D341Med (cell line): ENCODE measurements at places on chromosomes 7 and 10.

GRCh38 chr7:122674502-122674901 is 24.4 kb downstream of the RNF133 start:
- no peak for DNase-seq

DNA sequence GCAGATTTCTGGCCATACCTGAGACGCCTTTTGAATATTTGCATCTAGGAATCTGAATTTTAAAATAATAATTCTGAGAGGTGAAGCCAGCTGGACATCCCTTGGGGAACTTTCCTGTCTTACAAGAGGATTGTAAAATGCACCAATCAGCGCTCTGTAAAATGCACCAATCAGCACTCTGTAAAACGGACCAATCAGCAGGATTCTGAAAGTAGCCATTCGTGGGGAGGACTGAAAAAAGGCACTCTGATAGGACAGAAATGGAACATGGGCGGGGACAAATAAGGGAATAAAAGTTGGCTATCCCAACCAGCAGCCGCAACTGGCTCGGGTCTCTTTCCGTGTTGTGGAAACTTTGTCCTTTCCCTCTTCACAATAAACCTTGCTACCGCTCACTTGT is 9.9 kb downstream of the PPIF start:
- no peak for DNase-seq

DNA sequence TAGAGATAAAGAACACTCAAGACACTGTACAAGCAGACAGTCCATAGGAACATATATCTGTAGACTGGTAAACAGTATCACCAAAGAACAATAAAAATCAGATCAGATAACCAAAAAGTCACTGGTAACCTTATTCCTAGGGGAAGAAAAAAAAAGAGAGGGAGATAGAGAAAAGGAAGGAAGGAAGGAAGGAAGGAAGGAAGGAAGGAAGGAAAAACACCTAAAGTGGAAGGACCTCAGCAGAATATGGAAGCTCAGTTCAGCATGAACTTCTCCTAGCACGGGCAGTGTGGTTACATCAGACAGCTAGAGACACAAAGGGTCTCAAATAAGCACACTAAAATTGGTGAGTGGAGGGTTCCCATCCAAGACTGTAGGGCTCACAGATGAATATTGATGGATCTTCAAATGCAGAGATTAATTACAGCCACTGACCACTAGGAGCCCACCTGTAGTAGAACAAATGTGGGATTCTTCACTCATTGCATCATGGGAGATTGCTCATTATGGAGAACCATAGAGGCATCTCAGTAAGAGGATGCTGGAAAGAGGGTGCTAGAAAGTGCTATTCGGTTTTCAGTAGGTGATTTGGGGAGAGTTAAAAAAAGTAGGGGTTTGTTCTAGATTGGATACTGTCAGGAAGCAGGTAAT is 293.4 kb upstream of the C7orf33 start:
- DNase-seq, result no peak

DNA sequence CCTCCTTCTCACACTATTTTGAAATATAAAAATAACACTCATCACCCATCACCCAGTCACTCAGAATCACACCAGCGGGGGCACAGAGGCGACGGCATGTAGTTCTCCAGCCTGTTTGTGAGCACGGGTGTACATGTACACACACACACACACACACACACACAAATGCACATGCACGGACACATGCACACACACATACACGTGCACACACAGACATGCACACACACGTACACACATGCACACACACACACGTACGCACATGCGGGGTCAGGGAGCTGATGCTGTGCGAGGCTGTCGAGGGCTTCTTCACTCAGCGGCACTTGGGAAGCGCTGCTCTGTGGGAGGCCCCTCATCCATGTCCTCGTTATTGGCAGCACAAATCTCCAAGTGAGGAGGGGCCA is 178.8 kb downstream of the ELFN1 start:
- no peak for DNase-seq

- DNase-seq, result no peak
Measured at GRCh38 chr7:110309941-110310340, 781.0 kb upstream of the LRRN3 start.

GRCh38 chr7:95180-95862 is 97.0 kb upstream of the FAM20C start:
- DNase-seq, result no peak

GRCh38 chr10:91335147-91335546 is 75.0 kb upstream of the HECTD2 start:
- no peak for DNase-seq

DNA sequence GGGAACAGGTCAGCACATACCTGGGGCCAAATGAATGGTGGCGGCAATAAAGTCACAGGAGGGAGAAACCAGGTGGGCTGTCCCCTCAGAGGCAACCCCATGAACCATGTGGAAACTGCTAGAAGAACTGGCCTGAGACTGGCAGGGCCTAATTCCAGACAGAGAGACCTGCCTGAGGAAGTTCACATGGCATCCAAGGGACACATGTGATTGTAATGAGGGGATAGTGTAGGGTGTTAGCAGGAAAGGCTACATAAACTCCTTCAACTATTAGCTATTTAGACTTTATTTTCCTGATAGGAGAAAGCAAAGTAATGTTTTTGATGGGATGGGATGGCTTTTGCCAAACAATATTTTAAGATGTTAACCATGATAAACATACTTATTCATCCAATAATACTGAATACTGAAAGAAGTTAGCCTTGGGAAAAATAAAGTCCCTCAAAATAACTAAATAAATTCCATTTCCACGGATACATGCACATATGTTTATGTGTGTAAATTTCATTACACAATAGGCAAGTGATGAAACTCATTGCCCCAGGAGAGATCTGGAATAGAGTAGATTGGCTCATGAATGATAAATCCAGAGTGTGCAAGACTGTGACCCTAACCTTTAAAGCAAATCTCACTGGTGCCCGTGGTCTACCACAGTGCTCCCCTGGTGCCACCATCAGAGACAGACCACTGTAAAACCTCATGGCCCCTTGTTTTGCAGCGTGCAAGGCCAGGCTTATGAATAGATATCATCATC is 137.0 kb downstream of the NRF1 start:
- DNase-seq, result no peak

GRCh38 chr10:99895867-99896266 is 113.4 kb downstream of the ABCC2 start:
- no peak for DNase-seq

- no peak for DNase-seq
Measured at GRCh38 chr10:18293536-18294510, 153.6 kb downstream of the CACNB2 start.

DNA sequence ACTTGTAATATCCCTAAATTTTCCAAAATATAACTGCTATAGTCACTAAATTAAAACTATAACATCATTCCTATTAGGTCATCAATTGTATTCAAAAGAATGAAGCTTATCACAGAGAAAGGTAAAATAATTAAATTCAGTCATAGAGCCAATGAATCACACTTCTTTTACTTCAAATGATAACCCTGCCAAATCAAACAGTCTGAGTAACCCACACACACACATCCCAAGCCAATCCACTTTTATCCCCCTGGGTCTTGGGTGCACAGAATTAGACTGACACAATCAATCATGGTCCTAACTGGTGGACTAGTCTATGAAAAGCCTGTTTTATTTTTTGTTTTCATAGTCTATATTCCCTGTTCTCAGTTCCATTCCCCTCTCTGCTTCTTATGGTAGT is 25.6 kb downstream of the CTNNA3 start:
- DNase-seq, result no peak

DNA sequence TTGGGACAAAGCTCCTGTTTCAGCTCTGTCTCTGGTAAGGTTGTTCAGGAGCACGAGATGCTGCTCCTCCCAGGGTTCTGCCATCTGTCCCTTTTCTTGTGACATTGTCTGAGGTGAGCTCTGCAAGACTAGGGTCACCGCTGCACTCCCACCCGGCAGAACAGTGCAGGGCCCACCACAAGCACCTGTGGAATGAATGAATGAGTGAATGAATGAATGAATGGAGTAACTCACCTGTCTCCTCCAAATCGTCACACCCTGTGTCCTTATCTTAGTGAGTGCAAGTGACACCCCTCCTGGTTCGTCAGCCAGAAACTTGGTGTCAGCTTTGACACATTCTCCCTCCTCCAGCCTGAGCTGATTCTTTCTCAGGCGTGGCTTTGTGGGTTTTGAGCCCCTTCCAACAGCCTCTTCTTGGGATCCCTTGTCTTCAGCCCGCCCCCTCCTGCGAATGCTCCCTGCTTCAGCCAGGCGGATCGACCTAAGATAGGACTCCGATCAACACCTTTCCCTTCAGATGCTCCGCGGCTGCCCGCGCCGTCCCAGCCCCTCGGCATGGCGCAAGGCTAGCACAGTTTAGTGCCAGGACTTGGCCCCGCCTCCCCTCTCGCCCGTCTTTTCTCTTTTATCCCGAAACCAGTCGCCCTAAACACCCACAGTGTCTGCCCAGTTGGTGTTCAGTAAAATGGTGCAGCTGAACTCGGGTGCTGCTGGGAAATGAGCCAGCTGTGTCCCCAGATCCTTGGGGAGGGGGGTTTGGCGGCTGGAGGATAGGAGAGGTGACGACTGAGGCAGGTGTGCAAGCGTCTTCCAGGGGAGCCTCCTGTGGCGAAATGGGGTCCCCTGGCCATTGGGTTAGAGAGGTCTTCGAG is 89.3 kb downstream of the BEND7 start:
- peak; percentile 52 for DNase-seq

- no peak for DNase-seq
Measured at GRCh38 chr7:131222171-131222570, 105.5 kb upstream of the MKLN1 start.

GRCh38 chr7:31133497-31133896 is 81.4 kb downstream of the ADCYAP1R1 start:
- DNase-seq, result no peak

GRCh38 chr10:103466734-103467133 is 8.0 kb upstream of the CALHM1 start:
- no peak for DNase-seq

- no peak for DNase-seq
Measured at GRCh38 chr7:115516341-115516740, 514.2 kb downstream of the TFEC start.

DNA sequence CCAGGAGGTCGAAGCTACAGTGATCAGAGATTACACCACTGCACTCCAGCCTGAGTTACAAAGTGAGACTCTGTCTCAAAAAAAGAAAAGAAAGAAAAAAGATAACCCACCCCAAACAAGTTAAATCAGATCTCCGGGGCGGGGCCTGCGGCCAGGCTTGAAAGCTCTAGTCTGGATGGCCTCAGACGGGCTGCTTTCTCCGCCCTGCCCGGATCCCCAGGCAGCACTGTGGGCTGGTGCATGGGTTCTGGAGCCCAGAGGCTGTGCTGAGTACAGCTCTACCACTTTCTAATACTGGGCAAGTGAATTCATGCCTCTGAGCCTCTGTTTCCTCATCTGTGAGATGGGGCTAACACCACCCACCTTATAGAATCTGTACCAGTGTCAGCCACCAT is 83.7 kb downstream of the ZMIZ1 start:
- no peak for DNase-seq

DNA sequence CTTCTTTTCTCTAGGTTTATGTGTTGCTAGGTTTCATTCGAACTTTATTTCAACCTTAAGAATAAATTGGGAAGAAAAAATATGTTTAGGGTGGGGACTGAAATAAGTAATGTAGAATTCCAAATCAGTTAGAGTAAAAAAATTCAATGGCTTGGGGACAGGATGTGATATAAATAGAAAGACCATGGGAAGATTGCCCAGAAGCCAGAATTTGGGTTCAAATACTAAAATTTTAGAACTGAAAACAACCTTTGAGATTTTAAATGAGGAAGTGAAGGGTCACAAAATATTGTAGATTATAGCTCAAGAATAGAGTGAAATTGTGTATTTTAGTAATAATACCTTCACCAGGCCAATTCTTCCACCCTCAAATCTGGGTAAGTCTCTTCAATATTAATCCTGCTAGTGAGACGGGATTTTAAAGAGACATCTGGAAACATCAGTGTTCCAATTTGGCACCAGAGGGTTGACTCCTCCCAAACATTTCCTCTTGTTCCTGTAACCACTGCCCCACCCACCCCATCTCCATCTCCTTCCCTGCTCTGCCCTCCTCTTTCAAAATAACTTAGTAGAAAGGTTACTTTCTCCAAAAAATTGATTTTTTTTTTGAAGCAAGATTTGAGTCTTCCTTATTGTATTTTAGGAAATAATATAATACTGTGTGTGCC is 51.3 kb upstream of the FAM3C start:
- DNase-seq, result no peak

DNA sequence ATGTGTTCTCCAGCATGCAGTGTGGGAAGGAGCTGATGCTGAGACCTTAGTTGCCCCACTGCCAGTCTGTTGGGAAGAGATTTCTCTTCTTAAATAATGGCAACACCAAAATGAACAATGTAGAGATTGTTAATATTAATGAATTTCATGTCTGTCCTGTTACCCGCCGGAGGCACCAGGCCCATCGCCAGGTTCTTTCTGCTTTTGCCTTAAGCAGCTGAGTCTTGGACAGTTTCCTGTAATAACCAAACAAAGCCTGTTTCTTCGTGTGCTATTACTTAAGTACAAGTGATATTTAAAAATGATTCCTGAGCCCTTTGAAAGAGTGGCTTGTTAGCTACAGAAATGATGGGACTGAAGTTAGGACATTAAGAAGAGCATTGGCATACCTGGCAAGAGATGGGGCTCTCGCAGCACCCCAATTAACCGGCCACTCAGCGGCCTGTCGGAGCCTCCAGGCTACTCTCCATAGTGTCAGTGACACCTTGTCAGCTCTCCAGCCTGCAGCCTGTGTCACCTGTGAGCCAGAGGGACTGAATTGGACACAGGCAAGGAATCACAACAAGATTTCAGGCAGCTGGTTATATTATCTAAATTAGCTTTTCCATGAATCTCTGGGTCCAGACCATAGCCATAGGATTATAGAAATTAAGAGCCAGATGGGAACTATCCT is 142.0 kb downstream of the CELF2 start:
- DNase-seq, result no peak

GRCh38 chr7:23600236-23600635 is 3.1 kb downstream of the CCDC126 start:
- no peak for DNase-seq

GRCh38 chr10:8444630-8445029 is 390.1 kb downstream of the GATA3 start:
- no peak for DNase-seq

DNA sequence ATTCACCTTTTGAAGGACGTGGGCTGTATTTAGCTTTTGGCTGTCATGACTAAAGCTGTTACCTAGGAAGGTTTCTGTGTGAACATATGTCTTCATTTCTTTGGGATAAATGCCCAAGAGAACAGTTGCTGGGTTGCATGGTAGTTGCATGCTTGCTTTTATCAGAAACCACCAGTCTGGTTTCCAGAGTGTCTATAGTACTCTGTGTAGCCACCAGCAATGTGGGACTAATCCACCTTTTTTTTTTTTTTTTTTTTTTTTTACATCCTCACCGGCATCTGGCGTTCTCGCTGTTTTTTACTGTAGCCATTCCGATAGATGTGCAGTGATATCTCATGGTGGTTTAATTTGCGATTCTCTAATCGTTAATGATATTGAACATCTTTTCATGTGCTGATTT is 297.8 kb downstream of the SDK1 start:
- no peak for DNase-seq

- no peak for DNase-seq
Measured at GRCh38 chr10:28082885-28083284, 84.0 kb upstream of the ODAD2 start.

DNA sequence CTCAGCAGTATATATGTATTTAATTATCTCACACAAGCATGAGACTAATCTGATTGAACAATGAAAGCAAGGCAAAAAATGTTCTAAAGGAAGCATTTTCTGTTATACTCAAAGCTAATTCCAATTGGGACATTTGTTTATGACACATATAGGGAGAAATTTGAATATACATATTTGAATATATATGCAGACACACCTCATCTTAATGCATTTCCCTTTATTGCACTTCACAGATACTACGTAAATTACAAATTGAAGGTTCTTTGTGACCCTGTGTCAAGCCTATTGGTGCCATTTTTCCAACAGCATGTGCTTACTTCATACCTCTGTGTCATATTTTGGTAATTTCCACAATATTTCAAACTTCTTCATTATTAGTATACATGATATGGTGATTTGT is 132.1 kb upstream of the STEAP1 start:
- DNase-seq, result no peak
